Mesenchymal stem cell (in vitro differentiated cells and primary cell): ENCODE measurements at places on chromosomes 2 and 18.

DNA sequence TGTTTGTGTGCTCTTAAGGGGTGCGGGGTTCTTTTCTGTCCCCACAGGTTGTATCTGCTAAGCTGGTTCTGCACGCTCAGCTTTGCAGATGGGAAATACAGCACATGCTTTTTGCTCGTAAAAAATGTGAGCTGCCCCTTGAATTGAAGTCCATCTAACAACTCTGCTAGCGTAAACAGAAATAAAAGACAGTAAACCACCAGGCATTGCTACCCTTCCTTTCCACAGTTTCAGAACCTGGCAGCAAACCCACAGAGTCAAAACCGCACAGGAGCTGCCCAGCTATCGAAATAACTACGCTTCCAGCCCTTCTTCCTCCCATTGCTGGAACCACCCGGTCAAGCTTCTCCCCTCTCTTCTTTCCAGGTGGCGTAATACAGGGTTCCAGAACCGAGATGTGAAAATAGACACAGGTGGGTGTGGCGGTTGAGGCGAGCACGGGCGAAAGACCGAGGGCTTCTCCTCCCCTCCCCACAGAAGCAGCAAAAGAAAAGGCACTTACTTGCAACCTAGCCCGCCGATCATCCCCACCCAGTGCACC lies 479 bp downstream of the SCN9A start:
- H3K36me3 ChIP-seq = no peaks in the 10 kb centered on the region
- DNase-seq = peak; percentile 10
- no peak overlapping the region for H3K27ac ChIP-seq
- H3K4me3 ChIP-seq = peak overlapping the region; percentile 83
- peaks cover 37% of the 10 kb centered on the region for H3K27me3 ChIP-seq

- H3K4me1 ChIP-seq = no peaks in the 10 kb centered on the region
- H3K36me3 ChIP-seq = no peaks in the 10 kb centered on the region
- H3K4me3 ChIP-seq = peak overlapping the region; percentile 89
These were observed 90.9 kb upstream of the STON1 start for GRCh38 chr2:48439102-48439501.

GRCh38 chr2:168401771-168402170 lies 54.3 kb upstream of the CERS6 start:
- peaks cover 1% of the 10 kb centered on the region for H3K4me1 ChIP-seq
- no peak overlapping the region for H3K27ac ChIP-seq
- no peaks in the 10 kb centered on the region for H3K36me3 ChIP-seq
- no peak for DNase-seq
- peaks cover 6% of the 10 kb centered on the region for H3K27me3 ChIP-seq

DNA sequence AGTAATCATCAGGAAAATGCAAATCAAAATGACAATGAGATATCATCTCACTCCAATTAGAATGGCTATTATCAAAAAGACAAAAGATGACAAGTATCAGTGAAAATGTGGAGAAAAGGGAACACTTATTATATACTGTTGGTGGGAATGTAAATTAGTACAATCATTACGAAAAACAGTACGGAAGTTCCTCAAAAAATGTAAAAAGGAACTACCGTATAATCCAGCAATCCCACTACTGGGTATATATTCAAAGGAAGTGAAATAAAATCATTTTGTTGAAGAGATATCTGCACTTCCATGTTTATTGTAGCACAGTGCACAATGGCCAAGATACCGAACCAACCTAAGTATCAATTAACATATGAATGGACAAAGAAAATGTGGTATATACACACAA lies 52.4 kb upstream of the TEX51 start:
- no peak for DNase-seq
- H3K4me1 ChIP-seq = no peaks in the 10 kb centered on the region
- H3K4me3 ChIP-seq = no peak overlapping the region
- H3K27me3 ChIP-seq = peaks cover 12% of the 10 kb centered on the region

- H3K4me3 ChIP-seq = no peak overlapping the region
- no peaks in the 10 kb centered on the region for H3K27me3 ChIP-seq
- H3K36me3 ChIP-seq = no peaks in the 10 kb centered on the region
These were observed 20.9 kb upstream of the COL6A3 start for GRCh38 chr2:237434866-237435311.

- peaks cover 3% of the 10 kb centered on the region for H3K4me1 ChIP-seq
- H3K27ac ChIP-seq = no peak overlapping the region
- H3K4me3 ChIP-seq = no peak overlapping the region
- no peak for DNase-seq
These were observed 14.1 kb downstream of the ACMSD start for GRCh38 chr2:134852518-134852917.
